ENCODE measurements at places on chromosomes 1 and 21.

DNA sequence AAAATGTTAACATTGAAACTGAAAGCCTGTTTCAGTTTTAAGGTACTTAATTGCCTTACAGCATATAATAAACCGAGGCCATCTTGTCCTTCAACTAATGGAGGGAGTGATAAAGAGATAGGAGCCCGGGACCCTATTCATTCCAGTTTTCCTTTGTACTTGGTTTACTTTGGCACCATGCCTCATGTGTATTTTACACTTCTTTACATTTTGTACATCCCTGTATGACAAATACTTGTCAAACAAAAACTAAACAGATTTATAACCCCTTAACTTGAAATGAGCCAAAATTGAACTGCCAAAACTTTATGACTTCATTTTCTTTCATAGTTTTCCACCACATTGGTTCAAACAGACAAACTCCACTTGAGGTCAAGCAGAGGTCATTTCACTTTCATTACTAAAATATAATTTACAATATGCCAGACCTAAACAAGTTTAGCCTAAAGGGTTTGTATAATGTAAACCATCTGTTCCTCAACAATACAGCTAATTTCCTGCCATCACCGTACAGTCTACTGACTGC lies 30.9 kb upstream of the UBE2U start:
- DNase-seq = peak; percentile 55

DNA sequence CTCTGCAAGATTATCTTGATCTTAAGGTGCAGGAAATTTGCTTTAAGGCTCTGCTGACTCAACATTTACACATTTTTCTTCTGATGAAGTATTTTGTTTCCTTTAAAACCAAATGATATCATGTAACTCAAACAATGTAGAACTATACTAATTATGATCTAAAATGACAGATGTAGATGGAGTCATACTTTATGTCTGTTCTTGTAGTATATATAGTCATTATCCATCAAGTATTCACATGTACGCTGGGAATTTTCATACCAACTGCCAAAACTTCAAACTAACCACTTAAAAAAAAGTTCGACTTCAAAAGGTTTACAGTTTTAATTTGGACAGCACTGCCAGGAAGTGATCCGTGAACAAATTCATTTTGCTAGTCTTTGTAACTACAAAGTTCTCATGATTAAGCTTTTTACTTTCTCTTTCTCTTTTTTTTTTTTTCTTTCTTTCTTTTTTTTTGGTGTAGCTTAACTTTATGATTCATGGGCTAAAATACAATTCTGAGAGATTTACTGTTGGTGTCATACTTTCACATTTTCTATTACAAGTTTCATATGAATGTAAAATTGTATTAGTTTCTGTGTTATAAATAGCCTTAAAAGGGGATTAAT lies 509.0 kb upstream of the CXADR start:
- peak; percentile 10 for DNase-seq

GRCh38 chr1:7299994-7300393 lies 471.1 kb upstream of the VAMP3 start:
- DNase-seq = peak; percentile 77

DNA sequence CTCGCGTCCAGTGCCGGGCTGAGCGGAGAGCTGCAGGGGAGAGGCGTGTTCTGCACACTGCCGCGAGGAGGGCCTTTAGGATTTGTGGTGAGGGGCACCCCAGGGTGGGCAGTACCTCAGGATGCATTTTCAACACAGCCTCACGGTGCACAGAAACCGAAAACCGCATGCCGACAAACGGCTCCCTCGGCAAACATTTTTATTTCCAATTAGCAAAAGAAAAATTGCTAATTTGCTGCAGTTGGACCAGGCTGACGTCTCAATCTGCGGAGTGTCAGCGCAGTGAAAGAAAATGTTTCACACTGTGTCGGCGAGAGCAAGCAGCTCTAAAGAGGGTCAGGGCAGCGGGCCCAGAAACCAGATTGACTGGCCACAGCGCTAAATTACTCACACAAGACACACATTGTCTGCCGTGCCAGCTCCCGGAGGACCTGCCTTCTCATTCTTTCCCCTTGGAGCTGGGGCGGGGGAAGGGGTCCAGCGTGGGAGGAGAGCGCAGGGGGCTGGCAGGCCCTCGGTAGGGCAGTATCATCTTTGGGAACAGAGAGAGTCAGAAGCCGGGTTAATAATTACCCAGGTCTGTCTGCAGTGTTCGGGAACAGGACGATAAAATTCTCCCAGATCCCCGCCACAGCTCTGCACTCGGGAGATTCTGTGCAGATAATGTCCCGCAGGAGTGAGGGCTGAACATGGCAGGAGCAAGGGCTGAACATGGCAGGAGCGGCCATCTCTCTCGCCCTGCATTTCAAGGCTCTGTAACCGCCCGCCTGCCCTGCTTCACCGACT lies 150.2 kb downstream of the PRDM16 start:
- DNase-seq = no peak

DNA sequence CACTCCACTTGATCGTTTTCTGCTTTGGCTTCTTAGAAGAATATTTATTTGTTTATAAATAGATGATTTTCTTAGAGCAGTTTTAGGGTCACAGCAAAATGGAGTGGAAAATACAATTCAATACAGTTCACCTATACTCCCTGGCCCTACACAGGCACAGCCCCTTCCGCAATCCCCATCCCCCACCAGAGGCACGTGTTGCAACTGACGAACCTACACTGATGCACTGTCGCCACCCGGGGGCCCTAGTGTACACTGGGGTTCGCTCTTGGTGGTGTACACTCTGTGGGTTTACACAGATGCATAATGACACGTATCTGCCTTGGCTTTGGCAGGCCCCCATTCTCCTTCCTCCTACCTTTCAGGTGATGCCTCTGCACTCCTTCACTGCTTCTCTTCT lies 8.0 kb downstream of the ECHDC2 start:
- no peak for DNase-seq

GRCh38 chr1:50378770-50379169 lies 44.5 kb downstream of the DMRTA2 start:
- no peak for DNase-seq

GRCh38 chr1:115499253-115499652 lies 142.5 kb upstream of the VANGL1 start:
- no peak for DNase-seq

DNA sequence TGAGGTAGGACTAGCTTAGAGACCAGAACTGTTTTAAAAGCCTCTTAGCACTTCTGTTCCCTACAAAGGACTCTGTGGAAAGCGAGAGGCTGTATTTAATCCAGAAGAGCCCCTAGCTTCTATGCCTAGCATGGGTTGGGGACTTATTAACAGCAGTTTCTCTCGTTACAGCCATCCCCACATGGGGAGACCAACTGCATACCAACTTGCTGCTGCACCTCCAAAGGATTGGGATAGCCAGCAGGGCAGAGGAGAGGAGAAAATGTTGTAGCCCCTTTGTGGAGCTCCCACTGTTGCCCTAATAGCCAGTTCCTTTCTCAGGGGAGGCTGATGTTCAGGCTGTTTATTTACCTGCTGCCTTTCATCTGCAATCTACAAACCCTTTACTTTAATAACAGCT lies 11.0 kb upstream of the CELSR2 start:
- no peak for DNase-seq

DNA sequence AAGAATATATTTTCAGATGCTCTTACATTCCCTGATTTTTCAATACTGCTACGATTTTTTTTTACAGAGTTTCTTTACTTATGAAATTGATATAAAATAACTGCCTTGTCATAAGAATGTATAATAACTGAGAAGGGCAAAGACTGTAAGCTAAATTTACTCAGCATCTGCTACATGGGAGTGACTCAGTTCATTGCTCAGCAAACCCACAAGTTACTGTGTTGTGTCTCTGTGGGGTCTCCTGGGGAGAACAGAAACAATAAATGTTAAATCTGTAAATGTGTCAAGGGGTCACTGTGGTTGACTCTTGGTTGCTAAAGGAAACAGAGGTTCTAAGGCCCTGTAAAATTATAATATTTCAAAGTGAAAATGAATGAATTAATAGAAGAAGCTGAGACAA lies 210.3 kb upstream of the CACYBP start:
- no peak for DNase-seq

- DNase-seq = peak; percentile 60
Measured at GRCh38 chr1:82269431-82269830, 468.7 kb downstream of the ADGRL2 start.

GRCh38 chr1:67171574-67171955 lies 5.3 kb downstream of the IL23R start:
- DNase-seq = no peak

- DNase-seq = no peak
Measured at GRCh38 chr21:39581414-39581813, 31.3 kb upstream of the B3GALT5 start.

GRCh38 chr1:201714542-201715329 lies 114.2 kb upstream of the IPO9 start:
- DNase-seq = peak; percentile 98

GRCh38 chr1:100661176-100661575 lies 58.4 kb upstream of the VCAM1 start:
- no peak for DNase-seq

- peak; percentile 18 for DNase-seq
Measured at GRCh38 chr1:19156676-19157075, 53.4 kb downstream of the UBR4 start.

- DNase-seq = peak; percentile 41
Measured at GRCh38 chr1:155002464-155003226, at the start of gene ZBTB7B. ZBTB7B (plus strand) TSS chr1:155002802; CDS start chr1:155014661, 11,859 bp downstream.

- peak; percentile 45 for DNase-seq
Measured at GRCh38 chr1:171740987-171741871, 636 bp downstream of the VAMP4 start.

DNA sequence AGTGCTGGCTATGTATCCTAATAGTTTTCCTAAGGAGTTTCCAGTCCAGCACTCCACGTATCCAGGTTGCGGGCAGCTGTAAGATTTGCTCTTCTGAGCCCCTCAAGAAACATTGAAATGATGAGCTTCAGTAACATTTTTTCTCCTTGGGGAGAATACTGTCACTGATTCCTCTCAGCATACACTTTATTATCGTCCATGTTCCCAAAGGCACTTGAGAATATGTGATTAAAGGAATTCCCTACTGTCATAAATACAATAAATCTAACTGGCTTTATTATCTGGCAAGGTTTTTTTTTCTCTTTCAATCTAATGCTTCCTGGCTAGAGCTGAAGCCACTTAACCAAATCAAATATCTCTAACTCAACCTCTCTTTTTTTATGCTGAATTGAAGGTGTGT lies 359.2 kb upstream of the PKN2 start:
- DNase-seq = peak; percentile 13

GRCh38 chr1:212630158-212630900 lies 21.8 kb downstream of the ATF3 start:
- DNase-seq = peak; percentile 61

GRCh38 chr1:71413441-71414175 lies 332.8 kb upstream of the ZRANB2 start:
- no peak for DNase-seq

GRCh38 chr1:53681977-53682685 lies 56.8 kb downstream of the GLIS1 start:
- DNase-seq = peak; percentile 45

DNA sequence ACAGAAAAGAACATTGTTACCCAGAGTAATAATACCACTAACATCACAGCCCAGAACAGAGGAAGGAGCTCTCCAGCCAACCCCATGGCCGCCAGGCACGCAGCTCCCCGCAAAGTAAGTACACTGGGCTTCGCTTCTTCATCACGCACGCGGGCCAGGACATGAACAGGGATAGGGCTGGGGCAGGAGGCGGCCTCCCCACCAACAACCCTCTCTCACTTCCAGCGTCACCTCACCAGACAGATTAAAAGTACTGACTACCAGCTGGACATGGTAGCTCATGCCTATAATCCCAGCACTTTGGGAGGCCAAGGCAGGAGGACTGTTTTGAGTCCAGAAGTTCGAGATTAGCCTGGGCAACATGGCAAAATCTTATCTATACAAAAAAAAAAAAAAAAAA lies 78.3 kb downstream of the NPHP4 start:
- DNase-seq = no peak

GRCh38 chr21:44534688-44535087 lies 5.3 kb downstream of the KRTAP10-1 start:
- no peak for DNase-seq

- DNase-seq = no peak
Measured at GRCh38 chr1:240021709-240022108, 70.0 kb upstream of the FMN2 start.

DNA sequence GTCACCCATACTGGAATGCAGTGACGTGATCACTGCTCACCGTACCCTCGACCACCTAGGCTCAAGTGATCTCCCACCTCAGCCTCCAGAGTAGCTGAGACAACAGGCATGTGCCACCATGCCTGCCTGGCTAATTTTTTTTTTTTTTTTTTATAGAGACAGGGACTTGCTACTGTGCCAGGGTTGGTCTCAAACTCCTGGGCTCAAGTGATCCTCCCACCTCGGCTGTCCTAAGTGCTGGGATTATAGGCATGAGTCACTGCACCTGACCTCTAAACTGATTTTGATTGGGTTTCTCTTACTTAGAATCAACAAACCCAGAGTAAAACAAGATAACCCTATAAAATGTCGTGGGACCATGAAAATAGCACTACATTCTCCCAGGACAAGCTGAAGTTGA lies 112.0 kb downstream of the UBE2U start:
- DNase-seq = no peak

DNA sequence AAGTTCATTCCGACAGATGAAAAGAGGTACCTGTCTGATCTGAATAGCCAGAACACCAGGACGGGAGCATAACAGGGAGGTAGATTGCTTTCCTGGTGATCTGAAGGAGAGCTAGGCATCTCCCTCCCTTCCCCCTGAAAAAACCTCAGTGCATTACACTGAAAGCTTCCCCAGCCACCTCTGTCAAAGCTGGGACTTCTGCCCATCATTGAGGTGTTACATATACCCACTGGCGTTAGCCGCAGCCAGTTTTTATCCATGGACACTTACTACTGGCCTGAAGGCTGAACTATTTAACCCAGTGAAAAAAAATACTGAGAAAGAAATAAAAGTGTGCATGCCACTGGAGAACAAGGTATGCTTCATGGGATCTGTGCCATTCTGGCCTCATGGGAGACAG lies 568.3 kb upstream of the ADAMTS5 start:
- no peak for DNase-seq

GRCh38 chr1:168653567-168653966 lies 75.4 kb downstream of the DPT start:
- no peak for DNase-seq

GRCh38 chr1:65009176-65009575 lies 42.8 kb upstream of the JAK1 start:
- no peak for DNase-seq

- DNase-seq = no peak
Measured at GRCh38 chr21:39479164-39479813, 27.5 kb downstream of the SH3BGR start.

DNA sequence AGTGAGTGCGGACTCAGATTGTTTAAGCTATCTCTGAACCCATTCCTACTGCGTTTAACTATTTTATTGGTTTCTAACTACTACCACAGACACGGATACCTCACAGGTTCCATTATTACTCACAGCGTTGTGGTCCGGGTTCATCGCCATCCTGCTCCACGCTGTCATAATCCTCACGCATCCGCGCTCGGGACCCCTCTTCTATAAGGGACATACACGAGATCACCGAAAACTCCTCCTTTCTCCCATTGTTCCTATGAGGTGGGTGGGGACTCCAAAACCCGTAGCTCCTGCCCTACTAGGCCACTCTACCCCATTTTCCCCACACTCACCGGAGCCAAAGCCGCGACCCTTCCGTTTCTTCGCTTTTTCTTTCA lies 610 bp downstream of the RBM8A start:
- DNase-seq = no peak

- DNase-seq = peak; percentile 76
Measured at GRCh38 chr1:201184307-201185122, 6.1 kb upstream of the IGFN1 start.

Data from umbilical cord (tissue), 2 donors.